ENCODE measurements at places on chromosomes 1 and 21.
A peak's percentile ranks its signal among the peaks of the same experiment; 100 is the strongest.

GRCh38 chr1:226656601-226657277 lies 82.3 kb downstream of the ITPKB start:
- no peaks in the 10 kb centered on the region for H3K36me3 ChIP-seq
- peak overlapping the region; percentile 69 for H3K4me3 ChIP-seq
- H3K27me3 ChIP-seq = no peaks in the 10 kb centered on the region
- peaks cover 72% of the 10 kb centered on the region for H3K4me1 ChIP-seq

GRCh38 chr1:171606402-171606941 lies 15.6 kb upstream of the MYOCOS start:
- no peak for DNase-seq
- H3K36me3 ChIP-seq = no peaks in the 10 kb centered on the region
- no peak overlapping the region for H3K27ac ChIP-seq
- H3K4me1 ChIP-seq = no peaks in the 10 kb centered on the region

DNA sequence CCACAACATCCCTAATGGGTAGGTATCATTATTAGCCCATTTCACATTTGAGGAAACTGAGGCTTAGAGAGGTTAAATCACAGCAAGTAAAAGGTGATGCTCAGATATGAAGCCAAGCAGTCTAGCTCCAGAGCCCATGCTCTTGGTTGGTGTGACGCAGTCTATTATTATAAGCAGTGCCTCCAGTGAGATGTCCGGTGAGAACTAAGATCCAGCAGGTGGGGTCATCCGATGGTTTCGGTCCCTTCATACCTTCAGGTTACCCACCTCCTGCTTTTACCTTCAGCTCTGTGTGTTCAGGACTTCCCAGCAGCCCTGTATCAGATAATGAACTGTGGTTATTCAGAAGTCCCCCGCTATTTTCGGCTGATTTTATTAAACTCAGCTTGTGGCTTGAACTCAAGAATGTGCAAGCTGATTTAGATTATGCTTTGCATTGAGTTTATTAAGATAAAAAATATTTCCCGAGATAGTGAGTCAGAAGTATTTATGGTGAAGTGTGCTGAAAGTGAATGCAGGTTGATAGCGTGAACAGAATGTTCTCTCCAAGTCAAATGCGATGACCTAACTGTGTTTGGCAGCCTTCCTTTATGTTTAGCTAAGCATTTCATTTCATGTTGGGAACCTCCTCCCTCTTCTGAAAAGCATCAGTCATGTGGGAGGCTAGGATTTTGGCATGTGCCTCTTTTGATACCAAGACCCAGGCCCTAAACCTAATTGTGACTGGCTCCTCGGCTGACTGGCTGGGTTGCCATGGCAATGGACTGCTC lies 160.9 kb upstream of the UBE2U start:
- no peaks in the 10 kb centered on the region for H3K4me1 ChIP-seq
- H3K36me3 ChIP-seq = no peaks in the 10 kb centered on the region
- H3K27me3 ChIP-seq = no peaks in the 10 kb centered on the region

DNA sequence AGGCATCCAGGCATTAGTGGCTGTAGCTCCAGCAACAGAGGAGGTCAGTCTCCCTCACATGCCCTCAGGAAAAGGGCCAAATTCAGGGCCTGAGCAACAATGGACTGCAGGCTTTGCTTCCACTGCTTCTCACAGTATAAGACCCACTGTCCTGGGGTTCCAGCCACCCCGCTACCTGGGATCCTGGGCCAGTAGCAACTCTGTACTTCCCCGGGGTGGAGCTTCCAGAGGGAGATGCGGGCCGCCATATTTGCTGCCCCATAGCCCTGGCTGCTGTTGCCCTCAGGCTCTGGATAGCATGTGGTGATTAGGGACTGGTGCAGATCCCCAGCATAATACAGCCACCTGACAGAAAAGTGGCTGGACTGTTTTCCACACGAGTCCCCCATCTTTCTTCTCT lies 201.1 kb upstream of the POGK start:
- no peak overlapping the region for H3K27ac ChIP-seq
- DNase-seq = no peak
- H3K4me3 ChIP-seq = no peak overlapping the region
- H3K27me3 ChIP-seq = no peaks in the 10 kb centered on the region
